ENCODE measurements at places on chromosomes 12 and 14.

DNA sequence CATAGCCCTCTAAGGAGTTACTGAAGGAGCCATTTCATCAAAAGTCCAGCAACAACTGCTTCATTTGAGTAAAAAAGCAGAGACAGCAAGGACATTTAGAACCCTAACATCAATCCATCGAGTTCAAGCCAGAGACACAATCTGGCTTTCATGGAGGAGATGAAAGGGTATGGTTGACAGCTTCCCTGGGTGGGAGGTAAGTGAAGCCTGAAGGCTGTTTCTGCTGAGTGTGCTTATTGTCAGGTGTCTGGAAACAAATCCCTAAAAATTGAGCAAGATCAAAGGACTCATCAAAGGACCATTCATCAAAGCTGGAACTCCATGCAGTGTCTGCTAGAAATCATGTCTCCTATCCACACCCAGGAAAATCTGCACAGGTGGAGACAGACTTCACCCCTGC lies 104.4 kb upstream of the CCDC196 start:
- DNase-seq = no peak

GRCh38 chr12:27081668-27082111 lies 688 bp downstream of the C12orf71 start:
- no peak for DNase-seq

DNA sequence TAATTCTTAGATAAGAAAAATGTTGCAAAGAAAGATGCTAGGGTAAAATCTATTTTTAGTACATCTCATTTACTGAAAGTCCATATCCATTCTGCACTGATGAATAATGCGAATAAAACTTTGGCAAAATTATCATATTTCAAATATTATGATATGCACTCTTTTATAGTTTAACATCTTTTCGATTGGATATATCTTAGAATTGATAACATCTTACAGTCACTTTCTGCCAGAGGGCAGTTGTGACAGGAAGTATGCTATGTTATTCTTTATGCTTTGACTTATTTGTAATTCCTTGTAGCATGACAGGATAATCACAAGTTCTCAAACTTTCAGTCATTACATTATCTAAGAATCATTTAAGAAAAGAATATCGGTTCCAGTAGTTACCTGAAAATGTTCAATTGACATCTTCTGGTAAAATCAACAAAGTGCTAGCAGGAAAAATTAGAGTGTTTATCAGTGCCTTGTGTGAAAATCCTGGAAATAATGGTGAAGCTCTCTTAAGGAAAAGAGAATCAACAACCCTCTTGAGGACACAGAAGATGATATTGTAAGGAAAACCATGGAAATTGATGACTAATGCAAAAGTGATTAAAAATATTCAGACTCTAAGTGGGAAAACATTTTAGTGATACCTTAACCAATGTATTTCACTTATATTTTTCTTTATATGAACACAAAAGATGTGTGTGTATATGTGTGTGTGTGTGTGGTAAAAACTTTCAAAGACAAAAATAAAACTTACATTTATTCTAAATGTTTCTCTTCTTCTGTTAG lies 95.5 kb downstream of the SLC6A15 start:
- DNase-seq = no peak

- DNase-seq = no peak
These were observed 10.2 kb downstream of the VCPKMT start for GRCh38 chr14:50106178-50106577.

All from activated CD8-positive, alpha-beta T cell treated with anti-CD3 and anti-CD28 coated beads, Interleukin-2, amount 10 ng/mL, durations not matched to agents 7 days and 5 days (primary cell).